Neuronal stem cell (in vitro differentiated cells): ENCODE measurements at places on chromosomes 3 and 15.

GRCh38 chr3:45537970-45538640 is 56.4 kb upstream of the LIMD1 start:
- DNase-seq, result no peak

GRCh38 chr15:40782609-40783227 is 12.9 kb downstream of the C15orf62 start:
- no peak for DNase-seq

DNA sequence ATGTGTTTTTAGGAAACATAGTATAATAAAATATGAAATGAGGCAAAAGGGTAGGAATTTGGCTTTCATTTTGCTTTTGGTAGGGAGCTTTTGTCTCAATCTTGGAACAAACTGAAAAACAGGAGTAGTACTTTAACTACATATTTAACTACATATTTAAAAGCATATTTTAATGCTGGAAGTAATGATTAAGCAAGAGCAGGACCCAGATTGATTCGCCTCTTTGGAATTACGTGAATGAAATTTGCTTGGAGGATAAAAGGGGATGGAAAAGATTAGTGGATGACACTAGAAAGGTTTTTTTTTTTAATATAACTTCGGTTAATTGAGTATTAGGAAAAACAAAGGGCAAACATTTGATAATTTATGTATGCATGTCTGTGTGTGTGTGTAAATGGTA is 11.2 kb upstream of the TMEM212 start:
- DNase-seq, result no peak

- no peak for DNase-seq
Observed at GRCh38 chr15:37131621-37132020, 31.3 kb upstream of the MEIS2 start.

DNA sequence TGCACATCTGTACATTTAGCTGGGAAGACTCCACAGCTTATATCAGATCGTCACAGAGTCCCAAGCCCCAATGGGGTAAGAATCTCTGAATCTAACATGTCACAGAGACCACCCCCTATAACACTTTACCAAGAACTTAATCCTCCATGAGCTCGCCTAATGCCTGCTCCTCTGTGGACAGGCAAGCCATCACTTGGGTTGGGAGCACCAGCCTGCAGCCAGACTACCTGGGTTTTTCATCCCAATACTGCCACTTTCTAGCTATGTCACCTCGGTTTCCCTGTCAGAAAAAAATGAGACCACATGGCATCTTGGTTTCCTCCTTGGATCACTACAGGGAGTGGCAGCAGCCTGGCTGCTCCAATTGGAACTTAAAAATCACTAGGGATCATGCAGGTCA is 277.9 kb upstream of the TLE3 start:
- DNase-seq, result no peak

DNA sequence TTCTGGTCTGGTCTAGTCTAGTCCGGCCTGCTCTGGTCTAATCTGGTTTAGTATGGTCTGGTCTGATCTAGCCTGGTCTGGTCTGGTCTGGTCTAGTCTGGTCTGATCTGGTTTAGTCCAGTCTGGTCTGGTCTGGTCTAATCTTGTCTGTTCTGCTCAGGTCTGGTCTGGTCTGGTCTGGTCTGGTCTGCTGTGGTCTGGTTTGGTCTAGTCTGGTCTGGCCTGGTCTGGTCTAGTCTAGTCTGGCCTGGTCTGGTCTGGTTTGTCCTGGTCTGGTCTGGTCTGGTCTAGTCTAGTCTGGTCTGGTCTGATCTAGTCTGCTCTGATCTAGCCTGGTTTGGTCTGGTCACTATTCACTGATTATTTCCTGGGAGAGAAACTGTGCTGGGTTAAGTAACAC is 84.1 kb upstream of the PRR23E start:
- DNase-seq, result no peak

DNA sequence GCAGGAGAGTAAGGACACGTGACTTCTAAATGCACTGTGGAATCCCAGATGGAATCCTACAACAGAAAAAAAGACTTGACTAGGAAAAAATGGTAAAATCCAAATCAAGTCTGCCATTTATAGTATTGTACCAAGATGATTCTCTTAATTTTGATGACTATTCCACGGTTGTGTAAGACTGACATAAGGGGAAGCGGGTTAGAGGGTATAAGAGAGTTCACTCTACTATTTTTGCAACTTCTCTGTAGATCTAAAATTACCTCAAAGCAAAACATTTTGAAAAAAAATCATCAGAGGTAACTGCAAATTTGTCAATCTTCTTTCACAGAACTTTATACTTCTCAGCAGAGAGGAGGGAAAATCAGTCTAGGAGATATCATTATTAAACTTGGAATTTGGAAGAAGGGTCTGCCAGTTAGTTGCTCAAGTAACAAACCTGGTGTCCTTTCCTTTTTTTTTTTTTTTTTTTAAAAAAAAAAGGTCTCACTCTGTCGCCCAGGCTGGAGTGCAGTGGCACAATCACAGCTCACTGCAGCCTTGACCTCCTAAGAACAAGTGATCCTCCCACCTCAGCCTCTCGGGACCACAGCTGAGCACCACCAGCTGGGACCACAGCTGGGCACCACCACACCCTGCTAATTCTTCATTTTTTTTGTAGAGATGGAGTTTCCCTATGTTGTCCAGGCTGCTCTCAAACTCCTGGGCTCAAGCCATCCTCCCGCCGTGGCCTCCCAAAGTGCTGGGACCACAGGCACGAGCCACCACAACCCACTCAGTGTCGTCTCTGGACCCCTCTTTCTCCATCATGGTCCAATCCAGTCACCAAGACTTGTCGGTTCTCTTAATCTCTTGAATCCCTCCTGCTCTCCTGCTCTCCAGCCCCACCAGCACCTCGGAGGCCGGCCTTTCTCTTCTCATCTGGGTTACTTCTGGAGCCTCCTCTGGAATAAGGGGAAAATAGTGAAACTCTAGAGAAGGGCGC is 14.9 kb upstream of the HES1 start:
- no peak for DNase-seq

DNA sequence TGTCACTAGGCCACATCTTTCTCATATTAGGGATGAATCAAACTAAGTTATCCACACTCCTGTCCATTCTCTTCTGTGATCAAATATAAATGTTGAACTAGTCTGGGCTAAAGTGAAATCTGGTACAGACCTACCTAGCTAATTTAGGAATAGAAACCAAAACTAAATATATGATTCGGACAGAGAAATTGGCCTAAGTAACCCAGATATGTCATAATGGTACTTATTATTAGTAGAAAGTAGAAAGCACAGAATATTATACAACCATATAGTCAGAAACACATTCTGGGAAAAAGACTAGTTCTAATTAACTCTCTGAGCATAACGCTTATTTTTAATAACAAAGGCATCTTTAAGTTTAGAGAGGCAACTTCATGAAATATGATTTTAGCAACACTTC is 389.0 kb downstream of the LSAMP start:
- DNase-seq, result no peak

DNA sequence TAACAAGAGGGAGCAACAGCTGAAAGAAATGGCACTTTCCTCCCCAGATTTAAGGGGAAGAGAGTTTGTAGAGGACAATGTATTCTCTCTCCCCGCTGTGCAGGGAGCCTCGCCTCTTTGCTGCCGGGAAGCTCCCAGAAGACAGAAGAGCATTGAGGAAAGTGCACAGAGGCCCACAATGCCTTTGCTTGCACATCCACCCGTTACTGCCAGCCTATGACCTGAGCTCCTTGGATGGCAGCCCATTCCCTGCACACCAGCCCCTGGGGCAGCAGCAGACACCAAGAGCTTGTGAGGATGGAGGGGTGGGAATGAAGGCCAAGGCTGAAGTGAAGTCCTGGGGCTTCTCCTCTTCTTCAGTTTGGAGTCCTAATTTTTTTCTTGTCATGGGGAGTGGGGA is 67.0 kb downstream of the CLDN11 start:
- DNase-seq, result no peak

DNA sequence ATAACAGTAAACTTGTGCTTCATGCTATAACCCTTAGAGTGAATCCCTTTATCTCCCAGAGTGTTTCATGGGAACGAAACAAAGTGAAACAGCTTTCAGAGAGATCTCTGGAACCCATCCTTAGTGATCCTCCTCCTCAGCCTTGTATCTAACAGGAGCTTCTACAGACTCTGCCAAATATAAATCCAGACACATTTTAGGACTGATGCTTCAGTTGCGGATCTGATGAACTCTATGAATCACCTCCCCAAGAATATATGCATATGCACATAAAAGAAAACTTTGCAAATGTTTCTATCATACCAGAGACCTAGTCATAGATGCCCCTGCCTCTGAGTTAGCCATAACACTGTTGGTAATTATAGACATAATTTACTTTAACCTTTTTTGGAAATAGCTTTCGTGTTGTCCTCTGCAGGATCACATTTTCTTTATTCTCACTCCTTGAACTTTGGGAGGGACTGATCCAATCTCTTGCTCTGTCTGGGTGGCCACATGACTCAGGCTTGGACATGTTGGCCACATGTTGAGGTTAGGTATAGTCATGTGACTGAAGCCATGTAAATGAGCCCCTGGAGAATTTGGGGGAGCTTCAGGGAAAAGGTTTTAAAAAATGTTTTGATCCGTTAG is 306.4 kb upstream of the CNTN3 start:
- DNase-seq, result no peak

- DNase-seq, result no peak
Observed at GRCh38 chr15:92666780-92667179, 11.2 kb upstream of the FAM174B start.

DNA sequence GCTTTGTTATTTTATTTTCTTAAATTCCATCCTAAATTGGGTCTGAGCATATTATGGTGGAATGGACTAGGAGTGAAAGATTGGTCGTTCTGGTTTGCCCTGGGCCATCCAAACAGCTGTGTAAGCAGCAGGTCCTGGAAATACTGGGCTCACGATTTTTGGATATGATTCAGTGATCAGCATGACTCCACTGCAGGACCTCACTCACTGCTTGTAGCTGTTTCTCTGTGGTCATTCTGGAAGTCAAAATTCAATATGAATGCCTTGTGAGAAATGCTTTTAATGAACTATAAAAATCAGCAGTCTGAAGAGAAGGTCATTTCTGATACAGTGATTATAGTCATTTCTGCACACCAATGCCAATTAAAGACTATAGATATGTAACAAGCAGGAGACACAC is 185.0 kb downstream of the RBMS3 start:
- DNase-seq, result no peak

GRCh38 chr15:58201516-58201915 is 63.3 kb downstream of the AQP9 start:
- DNase-seq, result no peak

GRCh38 chr3:117165601-117166051 is 456.0 kb downstream of the TUSC7 start:
- DNase-seq, result peak; percentile 68

GRCh38 chr15:69735121-69735520 is 282.5 kb downstream of the RPLP1 start:
- peak; percentile 29 for DNase-seq
